ENCODE measurements at places on chromosomes 6 and 20.
A peak's percentile ranks its signal among the peaks of the same experiment; 100 is the strongest.

- no peak for DNase-seq
Measured at GRCh38 chr6:119334535-119335264, 14.9 kb downstream of the MAN1A1 start.

DNA sequence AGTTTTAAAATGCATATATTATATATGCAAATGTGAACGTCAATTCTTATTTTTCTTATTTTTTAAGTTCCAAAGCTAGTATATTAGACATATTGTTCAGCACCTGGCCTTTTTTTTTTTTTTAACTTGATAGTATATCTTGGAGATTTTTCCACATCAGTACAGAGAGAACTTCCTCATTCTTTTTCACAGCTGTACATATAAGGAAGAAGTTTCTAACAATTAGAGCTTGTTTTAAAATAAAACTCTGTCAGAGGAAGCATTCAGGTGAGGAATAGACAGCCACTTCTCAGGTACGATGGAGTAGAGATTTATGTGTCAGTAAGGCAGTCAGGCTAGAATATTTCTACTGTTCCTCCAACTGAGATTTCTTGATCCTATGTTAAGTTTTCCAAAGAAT, 233.1 kb upstream of the SUPT3H start:
- no peak for DNase-seq

GRCh38 chr6:25691894-25692293, 39.9 kb downstream of the SCGN start:
- DNase-seq, result no peak

DNA sequence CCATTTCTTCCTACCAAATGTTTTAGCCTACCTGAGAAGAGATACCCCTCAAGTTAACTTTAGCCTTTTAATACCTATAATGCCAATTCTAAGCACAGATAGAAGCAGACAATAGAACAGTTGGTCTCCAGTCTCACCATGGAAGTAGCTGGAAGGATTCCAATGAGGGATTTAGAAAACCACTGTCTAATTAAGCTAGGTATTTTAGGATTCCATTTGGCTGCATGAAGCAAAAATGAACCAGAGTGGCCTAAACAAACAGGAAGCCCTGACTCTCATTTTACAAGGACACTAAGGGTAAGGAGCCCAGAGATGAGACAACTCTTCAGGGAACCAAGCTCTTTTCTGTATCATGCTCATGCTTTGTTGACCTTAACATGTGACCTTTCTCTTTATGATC, 199.2 kb downstream of the ALDH8A1 start:
- DNase-seq, result no peak

DNA sequence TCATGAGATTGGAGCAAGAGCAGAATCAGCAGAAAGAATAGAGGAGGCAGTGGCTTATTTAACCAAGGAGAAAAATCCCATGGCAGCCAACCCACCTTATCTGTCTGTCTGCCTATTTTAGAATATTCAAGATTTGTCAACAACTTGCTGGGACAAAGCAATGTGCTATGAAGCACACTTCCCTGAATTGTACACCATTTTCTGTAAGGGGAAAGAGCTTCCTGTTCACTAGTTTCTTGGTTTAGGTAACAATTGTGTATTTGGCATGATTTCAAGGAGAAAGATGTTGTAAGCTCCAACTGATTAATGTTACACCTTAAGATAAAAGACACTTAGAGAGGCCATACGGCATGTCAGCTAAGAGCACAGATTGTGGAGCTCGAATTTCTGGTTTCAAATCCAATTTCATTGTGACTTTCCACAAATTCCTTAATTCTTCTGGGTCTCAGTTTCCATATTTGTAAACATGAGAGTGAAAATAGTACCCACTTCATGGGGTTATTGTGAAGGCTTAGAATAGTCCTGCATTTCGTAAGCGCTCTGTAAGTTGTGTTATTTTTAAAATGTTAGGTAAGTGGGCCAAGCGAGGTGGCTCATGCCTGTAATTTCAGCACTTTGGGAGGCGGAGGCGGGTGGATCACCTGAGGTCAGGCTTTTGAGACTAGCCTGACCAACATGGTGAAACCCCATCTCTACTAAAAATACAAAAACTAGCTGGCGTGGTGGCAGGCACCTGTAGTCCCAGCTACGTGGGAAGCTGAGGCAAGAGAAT, 4.8 kb upstream of the MUC22 start:
- DNase-seq, result no peak

DNA sequence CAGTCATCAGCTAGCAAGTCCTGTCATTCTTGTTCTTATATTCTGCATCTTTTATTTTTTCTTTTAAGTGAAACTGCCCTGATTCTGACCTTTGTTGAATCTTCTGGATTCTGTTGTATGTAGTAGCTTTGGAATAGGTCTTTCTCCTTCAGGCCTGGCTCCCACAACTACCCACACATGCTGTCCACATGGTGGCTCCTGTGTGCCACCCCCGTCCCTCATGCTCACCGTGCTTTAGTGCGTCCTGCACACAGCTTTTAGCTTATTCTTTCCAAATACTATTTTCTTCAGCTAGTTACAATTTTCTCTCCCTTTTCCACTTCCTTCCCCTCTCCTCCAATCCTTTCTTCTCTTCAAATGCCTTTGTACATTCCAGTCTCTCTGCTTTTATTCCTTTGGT, 61.8 kb downstream of the CTNNBL1 start:
- no peak for DNase-seq

GRCh38 chr6:96907498-96907897, 9.8 kb upstream of the NDUFAF4 start:
- no peak for DNase-seq

- no peak for DNase-seq
Measured at GRCh38 chr6:16595514-16596120, 165.6 kb downstream of the ATXN1 start.

- no peak for DNase-seq
Measured at GRCh38 chr6:157089851-157090250, 233.5 kb downstream of the TMEM242 start.

DNA sequence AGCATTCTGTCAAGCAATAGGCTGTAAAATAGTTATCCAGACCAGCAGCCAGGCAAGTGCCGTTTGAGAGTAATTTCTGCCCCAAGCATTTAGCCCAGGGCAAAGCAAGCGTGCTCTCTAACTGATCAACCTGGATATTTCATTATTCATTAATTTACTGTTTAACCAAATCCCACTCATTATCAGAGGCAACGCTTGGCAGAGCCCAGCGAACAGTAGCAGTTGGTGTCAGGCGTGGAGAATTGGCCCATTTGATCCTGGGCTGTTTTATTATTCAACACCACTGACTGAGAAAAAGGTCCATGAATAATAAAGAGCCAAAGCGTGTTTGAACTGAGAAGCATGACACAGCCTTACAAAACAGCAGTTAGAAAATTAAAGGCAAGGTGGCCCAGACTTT, 35.3 kb downstream of the TFAP2B start:
- no peak for DNase-seq

DNA sequence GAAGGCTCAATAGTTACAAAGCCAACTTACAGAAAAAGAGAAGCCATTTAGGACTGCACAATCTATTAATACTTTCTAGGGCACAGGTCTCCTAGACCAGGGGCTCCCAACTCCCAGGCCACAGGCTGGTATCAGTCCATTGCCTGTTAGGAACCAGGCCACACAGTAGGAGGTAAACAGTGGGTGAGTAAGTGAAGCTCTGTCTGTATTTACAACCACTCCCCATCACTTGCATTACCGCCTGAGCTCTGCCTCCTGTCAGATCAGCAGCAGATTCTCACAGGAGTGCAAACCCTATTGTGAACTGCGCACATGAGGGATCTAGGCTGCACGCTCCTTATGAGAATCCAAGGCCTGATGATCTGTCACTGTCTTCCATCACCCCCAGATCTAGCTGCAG, 22.5 kb downstream of the TRAF3IP2 start:
- DNase-seq, result no peak

DNA sequence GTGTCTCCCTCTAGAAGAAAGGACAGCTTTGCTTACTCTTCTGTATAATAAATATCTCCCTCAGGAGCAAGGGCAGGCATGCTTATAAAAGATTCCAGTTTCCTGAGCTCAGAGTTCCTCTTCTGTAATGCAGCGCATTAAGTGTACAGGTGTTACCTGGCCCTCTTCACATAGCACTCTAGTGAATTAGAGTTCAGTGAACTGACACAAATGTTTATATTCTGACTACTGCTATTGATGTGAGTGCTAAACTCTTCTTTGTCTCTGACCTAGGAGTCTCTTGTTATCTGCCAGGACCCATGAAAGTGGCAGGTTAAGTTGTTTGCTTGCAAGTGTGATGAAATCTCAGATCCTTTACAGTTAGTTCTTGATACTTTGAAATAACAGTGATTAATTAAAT, 33.5 kb downstream of the CYB5R4 start:
- DNase-seq, result no peak

DNA sequence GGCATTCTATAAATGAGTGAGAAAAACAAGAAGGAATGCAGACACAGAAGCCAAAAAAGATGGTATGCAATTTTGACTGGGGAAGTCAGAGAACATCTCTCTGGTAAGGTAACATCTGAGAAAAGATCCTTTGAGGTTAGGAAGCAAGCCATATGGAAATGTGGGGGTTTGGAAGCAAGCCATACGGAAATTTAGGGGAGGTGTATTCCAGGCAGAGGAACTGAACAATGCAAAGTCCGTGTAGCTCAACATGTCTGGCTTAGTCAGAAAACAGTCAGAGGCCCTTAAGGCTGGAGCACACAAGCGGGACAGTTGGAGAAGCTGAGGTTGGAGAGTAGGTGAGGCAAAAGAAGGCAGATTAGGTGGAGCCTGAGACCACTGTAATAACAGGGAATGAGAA, 35.3 kb downstream of the RALGAPA2 start:
- no peak for DNase-seq

DNA sequence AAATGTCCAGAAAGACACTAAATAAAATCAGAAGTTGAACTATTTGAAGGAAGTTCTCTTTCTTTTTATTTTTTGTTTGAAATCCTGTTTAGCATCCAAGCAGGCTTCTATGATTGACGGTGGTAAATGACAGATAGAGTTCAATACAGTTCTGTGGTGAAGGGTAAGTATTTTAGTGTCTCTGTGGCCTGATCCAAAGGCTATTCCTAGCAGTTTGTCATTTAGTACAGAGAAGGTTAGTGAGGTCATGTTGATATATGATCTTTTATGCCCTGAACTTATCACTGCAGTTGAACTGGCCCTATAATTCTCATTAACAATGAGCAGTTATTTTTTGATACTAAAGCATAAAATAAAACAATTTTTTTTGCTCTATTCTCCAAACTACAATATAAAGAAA, 144.7 kb upstream of the HDAC2 start:
- no peak for DNase-seq

DNA sequence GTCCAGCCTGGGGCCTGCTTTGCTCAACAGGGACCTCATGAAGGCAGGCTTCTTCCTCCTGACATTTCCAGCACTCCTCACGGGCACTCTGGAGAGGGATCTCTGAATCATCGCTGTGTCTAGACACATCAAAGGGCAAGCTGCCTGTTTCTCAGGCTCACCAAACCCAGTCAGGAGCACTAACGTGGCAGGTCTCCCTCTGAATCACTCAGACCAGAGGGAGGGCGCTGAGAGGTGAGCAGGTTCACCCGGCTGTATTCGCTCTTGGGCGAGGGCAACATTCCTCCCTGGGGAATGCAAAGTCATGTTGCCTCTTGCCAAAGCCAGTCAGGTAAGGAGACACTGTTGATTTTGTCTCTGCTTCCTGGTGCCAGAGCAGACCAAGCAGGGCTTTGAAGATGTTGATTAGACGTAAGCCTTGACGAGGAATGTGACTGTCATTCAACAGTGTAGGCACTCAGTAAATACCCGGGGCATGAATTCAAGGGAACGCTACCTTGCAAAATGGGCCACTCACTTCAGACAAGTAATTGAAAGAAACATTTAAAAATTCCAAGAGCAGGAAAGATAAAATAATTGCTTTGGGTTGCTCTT, 50.1 kb downstream of the CYP24A1 start:
- no peak for DNase-seq

GRCh38 chr6:53239526-53239925, 90.9 kb upstream of the GCM1 start:
- no peak for DNase-seq

DNA sequence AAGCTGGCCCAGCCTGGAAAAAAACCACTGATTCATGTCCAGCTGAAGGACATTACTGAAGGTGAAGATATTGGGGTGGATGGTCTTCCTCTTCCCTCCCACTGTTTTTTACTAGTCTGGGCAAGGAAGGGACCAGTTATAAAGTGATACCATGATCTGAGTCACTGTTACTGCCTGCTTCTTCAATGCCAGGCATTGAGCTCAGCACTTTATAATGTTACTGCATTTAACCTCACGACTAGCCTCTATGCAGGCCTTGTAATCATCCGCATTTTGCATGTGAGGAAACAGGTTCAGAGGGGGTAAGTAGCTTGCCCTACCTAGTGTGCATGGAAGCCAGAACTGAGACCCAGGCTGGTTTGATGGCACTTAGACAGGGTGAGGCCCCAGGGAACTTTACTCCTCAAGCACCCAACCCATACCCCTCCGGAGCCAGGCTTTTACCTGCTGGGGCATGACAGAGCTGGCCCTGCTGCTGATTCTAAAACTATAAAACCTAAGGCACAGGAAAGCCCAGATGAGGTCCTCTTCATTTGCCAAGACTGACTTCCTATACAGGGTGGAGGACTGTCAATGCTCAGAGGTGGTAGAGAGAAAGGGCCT, 11.0 kb upstream of the KCNK5 start:
- no peak for DNase-seq

DNA sequence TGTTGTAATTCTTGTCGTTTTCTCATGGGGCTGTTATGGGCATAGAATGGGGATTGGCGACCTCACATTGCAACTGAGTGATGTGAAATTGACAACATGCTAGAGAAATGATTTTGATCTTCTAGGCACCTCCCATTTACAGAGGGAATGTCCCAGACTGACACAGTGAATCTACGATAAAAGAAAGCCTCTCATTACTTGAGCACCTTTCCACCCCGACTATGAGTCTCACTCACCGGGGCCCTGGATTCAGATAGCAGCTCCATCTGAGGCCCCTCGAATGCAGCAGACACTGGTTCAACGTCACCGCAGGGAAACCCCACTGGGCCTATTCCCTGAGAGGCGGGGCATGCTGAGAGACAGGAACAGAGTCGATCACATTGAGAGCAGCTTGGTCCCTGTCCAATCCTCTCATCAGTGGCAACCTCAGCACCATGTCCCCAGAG, 49.1 kb downstream of the NFATC2 start:
- peak; percentile 21 for DNase-seq

- DNase-seq, result no peak
Measured at GRCh38 chr20:19264191-19264590, 51.7 kb downstream of the SLC24A3 start.

DNA sequence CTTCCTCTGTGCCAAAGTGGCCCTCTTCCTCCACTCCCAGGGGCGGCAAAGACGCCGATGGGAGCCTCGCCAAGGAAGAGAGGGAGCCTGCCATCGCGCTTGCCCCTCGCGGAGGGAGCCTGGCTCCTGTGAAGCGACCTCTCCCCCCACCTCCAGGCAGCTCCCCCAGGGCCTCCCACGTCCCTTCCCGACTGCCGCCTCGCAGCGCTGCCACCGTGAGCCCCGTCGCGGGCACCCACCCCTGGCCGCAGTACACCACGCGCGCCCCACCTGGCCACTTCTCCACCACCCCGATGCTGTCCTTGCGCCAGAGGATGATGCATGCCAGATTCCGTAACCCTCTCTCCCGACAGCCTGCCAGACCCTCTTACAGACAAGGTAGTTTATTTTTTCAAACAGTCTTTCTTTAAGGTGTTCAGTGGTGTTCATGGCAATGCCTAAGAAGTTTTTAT, 64.9 kb downstream of the FNDC1 start:
- DNase-seq, result no peak

- no peak for DNase-seq
Measured at GRCh38 chr6:106156863-106157262, 70.7 kb downstream of the PRDM1 start.

Data from stimulated activated CD4-positive, alpha-beta T cell treated with anti-CD3 and anti-CD28 coated beads, Interleukin-4, amount 100 ng/mL, for 48 hours (primary cell).